ENCODE measurements at places on chromosomes 6 and 20.

- DNase-seq: peak; percentile 24
Measured at GRCh38 chr20:62063315-62063980, 2.2 kb downstream of the TAF4 start.

DNA sequence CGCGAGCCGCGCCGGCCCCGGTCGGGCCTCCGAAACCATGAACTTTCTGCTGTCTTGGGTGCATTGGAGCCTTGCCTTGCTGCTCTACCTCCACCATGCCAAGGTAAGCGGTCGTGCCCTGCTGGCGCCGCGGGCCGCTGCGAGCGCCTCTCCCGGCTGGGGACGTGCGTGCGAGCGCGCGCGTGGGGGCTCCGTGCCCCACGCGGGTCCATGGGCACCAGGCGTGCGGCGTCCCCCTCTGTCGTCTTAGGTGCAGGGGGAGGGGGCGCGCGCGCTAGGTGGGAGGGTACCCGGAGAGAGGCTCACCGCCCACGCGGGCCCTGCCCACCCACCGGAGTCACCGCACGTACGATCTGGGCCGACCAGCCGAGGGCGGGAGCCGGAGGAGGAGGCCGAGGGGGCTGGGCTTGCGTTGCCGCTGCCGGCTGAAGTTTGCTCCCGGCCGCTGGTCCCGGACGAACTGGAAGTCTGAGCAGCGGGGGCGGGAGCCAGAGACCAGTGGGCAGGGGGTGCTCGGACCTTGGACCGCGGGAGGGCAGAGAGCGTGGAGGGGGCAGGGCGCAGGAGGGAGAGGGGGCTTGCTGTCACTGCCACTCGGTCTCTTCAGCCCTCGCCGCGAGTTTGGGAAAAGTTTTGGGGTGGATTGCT is 1.3 kb downstream of the VEGFA start:
- peak; percentile 84 for DNase-seq

- no peak for DNase-seq
Measured at GRCh38 chr6:167751579-167752115, 75.1 kb upstream of the AFDN start.

- no peak for DNase-seq
Measured at GRCh38 chr6:2477666-2478065, 232.3 kb upstream of the GMDS start.

- DNase-seq: no peak
Measured at GRCh38 chr6:144777249-144777648, 492.1 kb downstream of the UTRN start.

DNA sequence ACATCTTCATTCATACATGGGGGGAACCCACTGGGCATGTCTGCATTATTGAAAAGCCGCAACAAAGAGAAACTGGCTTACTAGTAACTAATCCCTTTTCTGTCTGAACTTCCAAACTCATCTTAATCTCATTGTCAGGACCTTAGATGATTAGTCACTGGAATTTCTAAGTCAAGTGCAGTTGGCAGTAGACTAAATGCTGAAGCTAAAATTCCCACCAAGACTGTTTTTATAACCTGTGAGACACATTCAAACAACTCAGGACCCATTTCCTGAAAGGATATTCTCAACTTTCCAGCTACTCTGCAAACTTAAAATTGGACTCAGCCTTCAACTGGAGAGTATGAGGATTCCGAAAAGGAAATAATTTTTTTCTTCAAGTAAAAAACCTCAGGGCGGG is 94.8 kb upstream of the SCAF8 start:
- DNase-seq: no peak
